ENCODE measurements at places on chromosomes 7 and 10.

DNA sequence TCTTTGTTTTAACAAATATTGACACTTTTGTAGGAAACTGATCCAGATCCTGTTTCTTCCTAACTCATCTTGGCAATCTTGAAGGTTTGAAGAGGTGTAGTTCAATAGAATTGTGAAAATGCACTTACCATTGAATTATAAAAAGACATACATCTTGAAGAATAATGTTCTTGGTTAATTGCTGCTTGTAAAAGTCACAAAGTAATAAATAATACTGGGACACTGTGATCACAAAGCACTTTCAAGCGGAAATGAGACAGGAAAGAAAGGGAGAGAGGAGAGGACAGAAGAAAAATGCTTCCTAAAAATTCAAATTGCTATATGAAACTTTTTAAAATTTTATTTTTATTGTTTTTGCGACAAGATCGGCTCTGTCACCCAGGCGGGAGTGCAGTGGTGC, 15.2 kb upstream of the NFE2L3 start:
- no peak for DNase-seq

GRCh38 chr7:35699796-35700305, 4.9 kb upstream of the HERPUD2 start:
- no peak for DNase-seq

DNA sequence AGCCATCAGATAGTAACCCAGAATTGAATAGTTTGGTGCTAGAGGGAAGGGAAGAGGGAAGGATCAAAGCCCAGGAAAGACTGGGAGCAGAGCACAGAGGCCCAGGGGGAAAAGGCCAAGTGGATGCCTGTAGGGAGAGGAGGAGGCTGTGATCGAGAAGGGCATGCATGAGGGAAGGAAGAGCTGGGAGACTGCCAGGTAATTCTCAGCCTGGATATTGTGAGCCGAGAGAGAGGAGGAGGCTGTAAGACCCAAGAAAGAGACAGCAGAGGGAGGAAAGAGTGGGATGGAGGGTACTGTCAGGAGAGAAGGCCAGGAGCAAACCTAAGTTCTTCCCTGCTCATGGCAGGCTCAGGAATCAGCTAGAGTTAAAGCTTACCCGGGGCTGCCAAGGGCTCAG, 178.2 kb downstream of the CCDC3 start:
- no peak for DNase-seq

DNA sequence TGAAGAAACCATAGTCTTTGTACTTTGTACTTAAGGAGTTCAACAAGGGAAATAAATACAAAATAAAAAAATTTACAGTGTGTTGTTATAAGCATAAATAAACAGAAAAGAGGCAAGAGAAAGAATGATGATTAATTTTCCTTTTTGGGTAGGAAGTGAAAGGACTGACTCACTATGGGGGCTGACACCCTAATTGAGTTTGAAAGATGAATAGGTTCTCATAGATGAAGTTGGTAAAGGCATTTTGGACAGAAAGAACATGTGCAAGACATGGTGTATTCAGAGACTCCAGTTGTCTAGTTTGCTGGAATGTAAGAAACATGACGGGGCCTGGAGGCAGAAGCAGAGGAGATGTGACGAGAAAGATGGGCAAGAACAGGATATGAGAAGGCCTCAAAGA, 83.7 kb downstream of the VPS50 start:
- DNase-seq = no peak

- no peak for DNase-seq
Measured at GRCh38 chr7:29146888-29147609, 712 bp upstream of the CPVL start.

DNA sequence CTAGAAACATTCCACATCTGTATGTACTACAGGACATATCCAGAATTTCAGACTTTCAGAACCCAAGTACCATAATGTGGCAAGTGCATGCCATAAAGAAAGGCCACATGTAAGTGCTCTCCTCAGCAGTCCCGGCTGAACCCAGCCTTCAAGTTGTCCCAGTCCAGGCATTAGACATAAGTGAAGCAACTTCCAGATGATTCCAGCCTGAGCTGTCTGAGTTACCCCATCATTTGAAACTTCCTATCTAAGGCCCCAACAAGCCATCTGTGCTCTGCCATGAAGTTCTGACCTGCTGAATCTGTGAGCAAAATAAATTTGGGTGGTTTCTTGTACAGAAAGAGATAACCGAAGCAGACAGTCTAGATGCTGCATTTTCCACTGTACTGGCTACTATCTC, 218.8 kb downstream of the IPMK start:
- DNase-seq = no peak

- DNase-seq = no peak
Measured at GRCh38 chr7:27201580-27202017, 1.7 kb upstream of the HOXA13 start.

- peak; percentile 0 for DNase-seq
Measured at GRCh38 chr10:106705681-106706100, 458.8 kb downstream of the SORCS1 start.

- no peak for DNase-seq
Measured at GRCh38 chr10:114683593-114683992, 25.5 kb upstream of the ABLIM1 start.

GRCh38 chr10:78933828-78934531, 134.8 kb upstream of the ZMIZ1 start:
- no peak for DNase-seq

DNA sequence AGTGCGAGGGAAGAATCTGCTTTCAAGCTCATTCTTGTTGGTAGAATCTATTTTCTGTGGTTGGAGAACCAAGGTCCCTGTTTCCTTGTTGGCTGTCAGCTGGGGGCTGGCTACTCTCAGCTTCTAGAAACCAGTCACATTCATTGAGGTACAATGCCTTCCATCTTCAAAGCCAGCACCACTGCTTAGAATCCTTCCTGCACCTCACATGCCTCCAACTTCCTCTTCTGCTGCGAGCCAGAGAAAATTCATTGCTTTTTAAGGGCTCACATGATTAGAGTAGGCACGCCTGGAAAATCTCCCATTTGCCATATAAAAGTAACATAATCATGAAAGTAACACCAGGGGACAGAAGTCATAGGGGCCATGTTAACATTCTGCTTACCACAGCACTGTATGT, 28.7 kb downstream of the TES start:
- DNase-seq = no peak

- DNase-seq = no peak
Measured at GRCh38 chr7:133781486-133782090, 345.6 kb upstream of the LRGUK start.

DNA sequence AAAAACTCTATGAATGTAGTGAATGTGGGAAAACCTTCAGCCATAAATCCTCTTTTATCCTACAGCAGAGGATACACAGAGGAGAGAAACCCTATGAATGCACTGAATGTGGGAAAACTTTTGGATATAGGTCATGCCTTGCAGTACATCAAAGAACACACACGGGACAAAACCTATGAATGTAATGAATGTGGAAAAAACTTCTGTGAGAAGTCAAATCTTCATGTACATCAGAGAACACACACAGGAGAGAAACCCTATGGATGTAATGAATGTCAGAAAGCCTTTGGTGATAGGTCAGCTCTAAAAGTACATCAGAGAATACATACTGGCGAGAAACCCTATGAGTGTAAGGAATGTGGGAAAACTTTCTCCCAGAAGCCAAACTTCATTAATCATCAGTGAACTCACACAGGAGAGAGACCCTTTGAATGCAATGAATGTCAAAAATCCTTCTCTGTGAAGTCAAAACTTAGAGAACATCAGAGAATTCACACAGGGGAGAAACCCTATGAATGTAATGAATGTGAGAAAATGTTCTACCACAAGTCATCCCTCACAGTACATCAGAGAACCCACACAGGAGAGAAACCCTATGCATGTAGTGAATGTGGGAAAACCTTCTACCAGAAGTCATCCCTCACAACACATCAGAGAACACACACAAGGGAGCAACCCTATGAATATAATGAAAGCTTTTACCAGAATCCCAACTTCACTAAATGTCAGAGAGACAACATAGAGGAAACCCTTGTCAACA, 45.6 kb downstream of the ZNF487 start:
- DNase-seq = no peak

GRCh38 chr7:2483494-2483893, 7.3 kb upstream of the GRIFIN start:
- no peak for DNase-seq

DNA sequence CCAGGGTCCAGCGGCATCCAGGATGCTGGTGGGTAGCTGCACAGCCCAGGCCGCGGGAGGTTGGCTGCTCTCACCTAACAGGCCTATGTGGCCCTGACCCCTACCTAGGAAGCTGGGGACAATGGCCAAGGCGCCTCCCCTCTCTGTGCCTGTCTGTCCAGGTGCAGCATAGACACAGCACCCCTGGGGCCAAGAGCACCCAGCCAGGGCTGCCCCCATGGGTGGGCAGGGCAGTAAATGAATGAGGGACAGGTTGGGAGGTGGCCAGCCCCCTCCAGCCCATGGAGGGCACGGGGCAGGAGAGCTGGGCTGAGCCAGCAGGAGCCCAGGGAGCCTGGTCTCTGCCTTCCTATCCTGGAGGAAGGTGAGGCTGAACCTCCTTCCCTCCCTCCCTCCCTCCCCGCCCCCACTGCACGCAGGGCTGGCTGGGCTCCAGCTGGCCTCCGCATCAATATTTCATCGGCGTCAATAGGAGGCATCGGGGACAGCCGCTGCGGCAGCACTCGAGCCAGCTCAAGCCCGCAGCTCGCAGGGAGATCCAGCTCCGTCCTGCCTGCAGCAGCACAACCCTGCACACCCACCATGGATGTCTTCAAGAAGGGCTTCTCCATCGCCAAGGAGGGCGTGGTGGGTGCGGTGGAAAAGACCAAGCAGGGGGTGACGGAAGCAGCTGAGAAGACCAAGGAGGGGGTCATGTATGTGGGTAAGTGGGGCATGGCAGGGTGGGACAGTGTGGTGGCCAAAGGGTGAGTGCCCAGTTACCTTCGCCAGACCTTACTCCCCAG, at the start of gene SNCG:
SNCG (plus strand) TSS at position 484 of the 785 bp plus-strand sequence; CDS start at position 583, 99 bp downstream.
- DNase-seq = no peak

DNA sequence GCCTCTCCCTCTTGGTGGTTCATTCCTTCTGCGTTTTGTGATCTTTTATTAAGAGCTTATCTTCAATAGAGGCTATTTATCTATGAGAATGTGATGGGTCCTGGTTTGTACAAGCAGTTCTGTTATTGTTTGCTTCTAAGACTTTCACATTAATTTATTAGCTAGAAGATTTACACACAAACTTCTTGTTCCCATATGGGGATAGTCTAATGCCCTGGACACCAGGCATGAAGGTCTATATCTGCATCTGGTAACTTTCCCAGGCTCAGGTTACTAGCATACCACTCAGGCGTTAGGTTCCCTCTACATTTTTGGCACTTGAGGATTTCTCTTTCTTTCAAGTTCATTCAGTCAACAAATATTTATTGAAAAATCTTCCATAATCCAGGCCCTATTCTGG, 7.7 kb downstream of the XPNPEP1 start:
- DNase-seq = no peak

All from stimulated activated CD4-positive, alpha-beta T cell treated with anti-CD3 and anti-CD28 coated beads, Interleukin-4, amount 100 ng/mL, for 4 hours (primary cell).